ENCODE measurements at places on chromosomes 5 and 9.

- DNase-seq, result no peak
These were observed 128.3 kb upstream of the CCNH start for GRCh38 chr5:87541033-87541432.

DNA sequence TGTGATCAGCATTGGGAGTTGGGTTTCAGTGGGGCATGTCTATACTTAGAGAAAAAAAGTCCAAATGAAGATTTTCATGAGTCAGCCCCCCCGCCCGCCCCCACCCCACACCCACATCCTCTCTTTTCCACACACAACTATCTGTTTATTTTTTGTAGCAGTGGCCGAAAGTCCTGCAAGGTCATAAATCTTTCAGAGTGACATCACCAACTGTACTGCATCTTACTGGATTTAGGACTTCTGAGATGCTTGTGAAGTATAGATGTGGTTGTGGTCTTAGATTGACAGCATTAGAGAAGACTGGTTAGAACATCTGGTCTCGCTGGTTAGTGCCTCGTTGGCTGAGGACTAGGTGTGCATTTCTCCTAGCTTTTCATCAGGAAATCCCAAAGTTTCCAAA is 7.3 kb upstream of the ROPN1L start:
- DNase-seq, result no peak

GRCh38 chr9:3993773-3994172 is 306.1 kb downstream of the GLIS3 start:
- no peak for DNase-seq

DNA sequence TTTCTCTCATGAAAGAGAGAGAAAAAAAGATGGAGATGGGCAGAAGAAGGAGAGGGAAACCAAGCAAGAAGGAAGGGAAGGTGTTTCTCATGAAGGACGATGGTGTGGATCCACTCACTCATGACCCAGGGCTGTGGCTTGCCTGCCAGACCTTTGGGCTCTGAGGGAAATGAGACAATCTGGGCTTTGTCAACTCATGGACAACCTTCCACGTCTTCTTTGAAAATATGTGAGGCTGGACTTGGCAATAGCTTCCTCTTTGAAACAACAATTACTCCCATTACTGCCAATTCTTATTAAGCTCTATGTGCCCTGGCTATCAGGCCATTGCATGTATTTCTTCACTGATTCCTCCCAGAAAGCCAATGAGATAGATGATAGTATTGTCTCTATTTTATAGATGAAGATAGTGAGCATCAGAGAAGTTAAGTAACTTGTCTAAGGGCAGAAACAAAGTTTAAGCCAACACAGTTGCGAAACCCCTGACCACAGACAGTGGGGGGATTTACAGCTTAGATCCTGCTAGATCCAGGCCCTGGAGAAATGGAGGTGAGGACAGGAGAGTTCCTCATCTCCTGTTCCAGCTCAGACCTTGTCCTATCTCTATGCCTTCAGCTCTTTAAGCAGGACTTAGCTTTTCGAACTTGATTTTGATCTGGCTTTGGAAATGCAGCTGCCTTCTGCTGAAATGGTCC is 132.4 kb downstream of the GCNT1 start:
- no peak for DNase-seq

- DNase-seq, result no peak
These were observed 3.4 kb downstream of the FCHSD1 start for GRCh38 chr5:141647851-141648250.

DNA sequence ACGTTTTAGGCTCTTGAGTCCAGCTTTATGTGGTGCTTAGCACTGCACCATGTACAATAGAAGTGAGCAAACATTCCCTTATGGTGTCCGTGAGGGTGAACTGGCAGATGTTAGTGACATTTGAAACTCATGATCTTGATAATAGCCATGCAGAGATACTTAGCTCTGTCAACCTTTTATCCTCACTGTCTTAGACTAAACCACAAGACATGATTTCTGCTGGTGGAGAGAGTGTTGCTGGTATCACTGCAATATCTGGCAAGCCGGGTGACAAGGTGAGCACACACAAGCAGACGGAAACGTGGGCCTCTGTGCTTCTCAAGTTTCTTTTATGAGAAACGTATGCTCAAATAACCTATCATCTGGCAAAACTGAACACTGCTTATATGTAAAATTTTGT is 68.4 kb downstream of the CAST start:
- no peak for DNase-seq

- no peak for DNase-seq
These were observed 52.0 kb upstream of the SNCAIP start for GRCh38 chr5:122259995-122260394.

GRCh38 chr5:14937254-14937653 is 65.7 kb upstream of the ANKH start:
- no peak for DNase-seq

DNA sequence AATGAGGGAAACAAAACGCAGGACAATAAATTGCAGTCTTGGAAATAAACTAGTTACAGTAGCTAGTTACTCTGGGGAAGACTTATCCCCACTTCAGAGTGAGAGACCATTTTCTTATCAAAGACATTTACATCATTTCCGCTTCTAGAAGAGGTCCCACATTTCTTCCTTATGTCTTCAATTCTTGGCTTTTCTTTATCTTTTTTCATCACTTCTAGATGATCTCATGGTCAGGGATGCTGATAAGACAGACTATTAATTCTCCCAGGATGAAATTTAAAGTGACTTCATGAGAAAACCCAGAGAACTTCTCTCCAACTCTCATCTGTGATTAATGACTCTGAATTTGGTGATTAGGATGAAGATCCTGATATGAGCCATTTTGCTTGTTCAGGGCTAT is 229.1 kb downstream of the MTRR start:
- no peak for DNase-seq

- no peak for DNase-seq
These were observed 65.9 kb upstream of the GNAQ start for GRCh38 chr9:78097541-78097940.

- DNase-seq, result no peak
These were observed 21.0 kb upstream of the RAB14 start for GRCh38 chr9:121222524-121223171.

DNA sequence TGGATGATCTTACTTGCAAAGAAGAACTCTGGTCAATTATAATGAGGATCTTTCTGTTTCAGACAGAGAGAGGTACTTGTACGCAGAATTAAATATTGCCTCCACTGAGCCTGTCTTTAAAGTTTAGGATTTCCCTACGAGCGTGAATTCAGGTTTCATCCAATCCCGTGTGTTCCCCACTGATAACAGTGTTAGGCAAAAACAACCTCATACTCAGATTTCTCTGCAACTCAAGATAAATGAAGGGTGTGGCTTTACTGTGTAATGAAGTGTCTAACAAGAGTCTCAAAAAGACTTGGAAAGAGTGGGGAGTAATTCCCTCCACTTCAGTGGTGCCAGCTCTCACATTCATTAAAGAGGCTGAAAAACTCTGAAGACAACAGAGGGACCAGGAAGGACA is 53.2 kb upstream of the ACO1 start:
- no peak for DNase-seq

- no peak for DNase-seq
These were observed 227.0 kb upstream of the ANKRD55 start for GRCh38 chr5:56460195-56460546.

DNA sequence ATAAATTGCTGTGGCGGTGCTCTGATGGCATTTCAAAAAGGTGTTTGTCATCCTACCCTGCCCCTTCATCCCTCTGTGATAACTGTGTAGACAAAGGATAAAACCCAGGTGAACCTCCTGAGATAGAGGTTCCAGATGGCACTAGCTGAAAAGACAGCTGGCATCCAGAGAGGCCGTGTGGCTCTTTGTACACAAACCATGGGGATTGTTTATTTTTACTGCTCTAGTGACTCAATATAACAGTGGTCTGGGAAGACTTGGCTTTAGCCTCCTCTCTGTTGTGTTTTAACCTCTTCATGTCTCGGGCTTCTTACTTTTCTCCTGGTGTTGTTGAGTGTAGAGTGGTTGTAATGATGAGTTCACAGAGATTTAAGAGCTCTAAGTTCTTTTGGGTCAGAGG is 48.8 kb downstream of the SH3GL2 start:
- DNase-seq, result no peak

GRCh38 chr5:100790170-100790665 is 112.9 kb downstream of the ST8SIA4 start:
- DNase-seq, result no peak

- DNase-seq, result no peak
These were observed 2.0 kb downstream of the SEMA6A start for GRCh38 chr5:116572350-116573278.

- DNase-seq, result no peak
These were observed 138.4 kb downstream of the TARS1 start for GRCh38 chr5:33579152-33579551.

DNA sequence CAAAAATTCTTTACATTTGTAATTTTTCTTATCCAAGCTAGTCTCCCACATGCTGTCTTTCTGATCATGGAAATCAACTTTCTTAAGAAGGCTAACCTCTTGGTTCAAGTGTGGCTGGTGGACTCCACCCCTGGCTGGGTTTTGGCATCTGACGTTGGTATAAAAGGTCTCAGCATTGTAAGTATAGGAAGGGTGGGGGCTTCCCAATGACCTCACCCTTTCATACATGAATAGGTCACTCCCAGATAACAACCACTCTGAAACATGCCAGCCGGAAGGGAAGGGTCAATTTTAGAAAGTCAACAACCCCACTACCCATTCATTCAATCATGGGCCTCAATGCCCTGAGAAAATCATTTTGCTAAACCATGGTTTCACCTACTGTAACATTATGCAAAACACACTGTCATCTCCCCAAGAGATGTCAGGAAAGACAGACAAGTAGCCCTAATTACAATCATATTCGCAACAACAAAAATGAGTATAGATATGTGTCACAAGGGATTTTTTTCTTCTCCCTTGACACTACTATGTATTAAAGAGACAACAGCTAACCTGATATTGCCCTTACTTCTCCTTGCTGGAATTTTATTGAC is 31.9 kb upstream of the PCSK5 start:
- DNase-seq, result no peak

DNA sequence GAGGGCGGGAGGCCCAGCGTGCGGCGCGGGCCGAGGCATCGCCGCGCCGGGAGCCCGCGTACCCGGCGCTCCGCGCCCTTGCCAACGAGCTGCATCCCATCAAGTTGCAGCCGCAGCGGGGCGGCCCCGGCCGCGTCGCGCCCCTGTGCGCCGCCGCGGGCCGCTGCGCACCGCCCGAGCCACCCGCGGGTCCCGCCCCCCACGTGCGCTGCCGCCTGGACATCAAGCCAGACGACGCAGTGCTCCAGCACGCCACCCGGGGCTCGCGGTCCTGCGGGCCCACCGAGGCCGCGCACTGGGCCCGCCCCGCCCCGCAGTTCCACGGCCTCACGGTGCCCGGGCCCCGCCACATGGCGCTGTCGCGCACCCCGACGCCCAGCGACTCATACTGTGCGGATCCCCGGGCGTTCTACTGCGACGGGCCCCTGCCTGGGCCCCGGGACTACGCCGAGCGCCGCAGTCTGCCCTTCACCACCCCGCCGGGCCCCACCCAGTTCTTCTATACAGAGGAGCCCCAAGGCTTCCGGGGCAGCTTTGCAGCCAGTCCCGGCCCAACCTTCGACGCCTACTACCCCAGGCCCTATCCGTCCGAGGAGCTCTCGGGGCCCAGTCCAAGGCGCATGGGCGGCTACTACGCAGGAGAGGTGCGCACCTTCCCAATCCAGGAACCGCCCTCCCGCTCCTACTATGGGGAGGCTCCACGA is 2.6 kb downstream of the AJM1 start:
- no peak for DNase-seq

GRCh38 chr5:98637557-98637956 is 135.9 kb upstream of the RGMB start:
- DNase-seq, result no peak

GRCh38 chr5:121019106-121019505 is 555.0 kb downstream of the PRR16 start:
- no peak for DNase-seq

- DNase-seq, result no peak
These were observed 135.4 kb downstream of the WDR41 start for GRCh38 chr5:77356740-77357139.

DNA sequence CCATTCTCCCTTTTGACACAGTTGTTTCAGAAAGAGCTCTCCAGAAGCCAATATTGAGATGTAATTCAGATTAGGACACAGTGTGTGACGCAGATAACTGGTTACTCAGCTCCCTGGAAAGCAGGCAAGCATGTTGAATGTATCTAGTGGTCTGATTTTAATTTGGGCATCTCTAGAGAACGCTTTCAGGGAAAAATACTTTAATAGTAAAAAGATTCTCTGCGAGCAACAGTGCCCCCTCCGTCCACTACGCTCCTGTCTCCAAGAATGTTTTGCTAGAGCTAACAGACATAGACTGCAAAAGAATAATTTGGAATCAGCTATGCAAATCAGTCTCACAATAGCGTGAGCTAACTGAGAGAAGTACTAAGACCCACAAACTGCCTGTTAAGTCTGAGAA is 23.3 kb downstream of the CFAP90 start:
- DNase-seq, result no peak

All from stimulated activated CD4-positive, alpha-beta T cell treated with anti-CD3 and anti-CD28 coated beads, Interleukin-1b, Interleukin-23, amount 100 ng/mL, for 1 hour (primary cell).